ENCODE measurements at places on chromosomes 6 and 20. TPM values are rescaled to one million over a fixed set of nuclear protein-coding genes. Genes with fewer than 3 reads are reported as not detected.

Gene IMPG1
- not detected for total RNA-seq

Gene CUTA
- 522 TPM for total RNA-seq

Gene SLC24A3
- total RNA-seq = 0.57 TPM

Gene HDGFL1
- total RNA-seq = not detected

Gene STMND1
- not detected for total RNA-seq

Gene HLA-DQB1
- total RNA-seq = not detected

Gene TRDN
- total RNA-seq = not detected

Gene PAK5
- total RNA-seq = not detected

Gene GSTA3
- not detected for total RNA-seq

Gene ADGRF4
- total RNA-seq = 2.7 TPM

Gene NKX2-2
- total RNA-seq = not detected

Gene PABPC1L
- total RNA-seq = 7.9 TPM

Gene PPP1R16B
- 0.33 TPM for total RNA-seq

Gene HSPA12B
- 0.18 TPM for total RNA-seq

Gene RTN4IP1
- total RNA-seq = 1.9 TPM

All from fibroblast of the aortic adventitia (primary cell).